Epithelial cell of esophagus (primary cell): ENCODE measurements at places on chromosomes 3 and 15.

- DNase-seq = peak; percentile 67
These were observed 243.6 kb upstream of the MDFIC2 start for GRCh38 chr3:70556056-70556455.

DNA sequence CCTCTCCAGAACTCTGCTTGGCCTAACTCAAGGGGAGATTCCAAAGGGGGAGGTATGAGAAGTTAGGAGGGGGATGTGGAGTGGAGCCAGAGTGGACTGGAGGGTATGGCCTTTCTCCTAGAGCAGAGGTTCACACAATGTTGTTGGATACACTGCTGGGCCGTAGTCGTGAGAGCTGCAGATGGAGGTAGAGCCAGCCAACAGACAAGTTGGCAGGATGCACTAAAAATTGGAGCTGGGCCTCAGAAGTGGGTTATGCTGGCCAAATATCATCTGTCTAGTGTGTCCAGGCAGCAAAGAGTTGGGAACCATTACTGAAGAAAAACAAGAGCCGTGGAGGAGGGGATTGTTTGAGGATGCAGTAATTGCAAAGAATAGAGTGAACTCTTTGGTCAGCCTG, 27.7 kb upstream of the LRRFIP2 start:
- DNase-seq = no peak

DNA sequence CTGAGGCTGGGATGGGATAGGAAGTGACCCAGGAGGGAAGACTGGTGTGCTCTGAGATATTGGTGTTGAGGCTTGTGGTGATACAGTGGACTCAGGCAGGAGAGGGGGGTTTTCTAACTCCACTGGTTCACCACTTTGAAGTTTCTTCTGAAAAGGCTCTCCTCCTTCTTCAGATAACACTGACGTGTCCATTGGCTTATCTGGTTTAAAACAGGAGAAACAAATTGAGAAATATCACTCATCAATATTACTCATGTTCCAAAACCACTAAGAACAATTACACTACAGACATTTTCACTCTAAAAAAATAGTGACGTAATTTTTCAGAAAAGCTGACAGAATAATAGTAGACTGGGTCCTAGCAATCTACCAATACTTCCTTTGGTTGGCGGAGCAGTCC, 23.1 kb downstream of the TP53BP1 start:
- DNase-seq = peak; percentile 42

- no peak for DNase-seq
These were observed 880.1 kb downstream of the CADM2 start for GRCh38 chr3:85838921-85839320.

DNA sequence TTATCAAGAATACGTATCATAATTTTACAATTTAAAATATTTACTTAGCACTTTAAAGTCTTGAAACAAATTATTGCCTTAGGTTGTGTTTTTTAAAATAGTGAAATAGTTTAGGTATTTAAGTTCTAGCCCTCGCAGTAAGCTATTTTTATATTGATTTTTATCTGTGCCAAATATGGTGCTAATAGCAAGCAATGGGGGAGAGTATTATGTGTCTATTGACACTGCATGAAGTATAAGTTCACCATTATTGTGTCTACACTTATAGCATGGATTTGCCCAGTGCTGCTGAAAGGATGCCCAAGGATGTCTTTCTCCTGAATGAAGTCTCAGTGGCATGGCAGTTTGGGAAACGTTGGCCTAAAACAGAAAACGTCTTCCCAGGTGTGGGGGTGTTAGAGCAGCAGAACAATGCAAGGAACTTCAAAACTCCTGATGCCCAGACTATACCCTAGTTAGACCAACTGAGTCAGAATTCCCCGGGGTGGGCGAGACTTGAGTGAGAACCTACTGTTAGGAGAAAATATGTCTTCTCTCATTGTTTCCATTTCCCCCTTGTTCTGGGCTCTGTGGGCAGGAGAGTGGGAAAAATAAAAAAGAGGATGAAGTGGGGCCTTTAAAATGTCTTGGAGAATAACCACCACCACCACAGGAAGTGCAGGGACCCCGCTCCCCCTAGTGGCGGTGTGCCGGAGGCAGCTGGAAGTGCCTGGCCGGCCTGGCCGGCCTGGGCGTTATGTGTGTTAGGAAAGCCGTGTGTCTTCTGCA, 104.2 kb upstream of the SLC7A14 start:
- peak; percentile 44 for DNase-seq

GRCh38 chr3:97793420-97794019, 28.3 kb upstream of the CRYBG3 start:
- peak; percentile 65 for DNase-seq

GRCh38 chr3:73706771-73707170, 82.0 kb upstream of the PDZRN3 start:
- no peak for DNase-seq

GRCh38 chr3:15440891-15441290, 13.5 kb downstream of the EAF1 start:
- peak; percentile 77 for DNase-seq

GRCh38 chr15:101193120-101193644, 58.7 kb downstream of the CHSY1 start:
- DNase-seq = peak; percentile 47

DNA sequence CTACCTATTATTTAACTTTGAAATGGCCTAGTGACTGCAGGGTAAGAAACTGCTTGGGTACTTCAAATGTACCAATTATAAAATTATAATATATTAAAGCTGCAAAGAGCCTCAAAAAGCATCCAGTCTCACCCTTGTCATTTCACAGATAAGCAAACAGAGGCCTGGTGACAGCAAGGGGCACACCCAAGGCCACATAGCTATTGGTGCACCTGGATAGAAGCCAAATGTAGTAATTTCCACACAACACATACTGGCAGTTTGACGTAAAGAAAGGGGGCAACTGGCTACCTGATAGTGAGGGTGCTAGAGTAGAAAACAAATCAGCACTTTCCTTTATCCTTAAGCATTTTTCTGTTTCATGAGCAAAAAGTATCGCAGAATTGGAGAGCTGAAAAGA, 51.1 kb downstream of the IFT57 start:
- no peak for DNase-seq

DNA sequence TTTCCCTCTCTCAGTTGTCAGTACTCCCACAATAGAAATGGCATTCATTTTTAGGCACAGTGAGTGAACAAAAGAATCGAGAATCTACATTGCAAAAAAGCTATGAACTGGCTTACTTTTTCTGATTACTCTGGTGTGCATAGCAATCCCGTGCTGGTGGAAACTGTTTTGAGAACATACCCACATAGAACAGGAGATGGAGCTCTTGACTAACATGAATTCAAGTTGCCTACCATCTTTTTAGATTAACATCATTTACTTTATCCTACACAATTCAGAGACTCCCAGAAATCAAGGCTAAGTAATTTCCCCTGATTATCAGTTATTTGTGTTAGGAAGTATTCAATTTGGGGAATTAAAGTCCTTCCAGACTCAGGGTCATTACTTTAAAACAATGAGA, 326.6 kb downstream of the ARPP21 start:
- peak; percentile 46 for DNase-seq

DNA sequence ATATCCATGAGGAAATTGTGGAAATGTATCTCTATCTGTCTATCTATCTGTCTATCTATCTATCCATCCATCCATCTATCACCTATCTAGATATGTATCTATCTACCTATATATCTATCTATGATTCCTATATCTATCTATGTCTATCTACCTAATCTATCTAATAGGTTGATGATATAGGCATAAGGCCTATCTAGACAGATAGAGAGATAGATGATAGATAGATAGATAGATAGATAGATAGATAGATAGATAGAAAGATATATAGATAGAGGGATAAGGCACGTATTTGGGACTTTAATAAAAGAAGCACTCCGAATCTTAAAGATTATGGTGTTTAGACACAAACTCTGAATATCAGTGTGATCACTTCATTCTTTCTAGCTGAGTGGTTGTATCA, 58.1 kb downstream of the DIPK2A start:
- no peak for DNase-seq

- no peak for DNase-seq
These were observed 270.9 kb downstream of the TLE3 start for GRCh38 chr15:69826819-69827175.

DNA sequence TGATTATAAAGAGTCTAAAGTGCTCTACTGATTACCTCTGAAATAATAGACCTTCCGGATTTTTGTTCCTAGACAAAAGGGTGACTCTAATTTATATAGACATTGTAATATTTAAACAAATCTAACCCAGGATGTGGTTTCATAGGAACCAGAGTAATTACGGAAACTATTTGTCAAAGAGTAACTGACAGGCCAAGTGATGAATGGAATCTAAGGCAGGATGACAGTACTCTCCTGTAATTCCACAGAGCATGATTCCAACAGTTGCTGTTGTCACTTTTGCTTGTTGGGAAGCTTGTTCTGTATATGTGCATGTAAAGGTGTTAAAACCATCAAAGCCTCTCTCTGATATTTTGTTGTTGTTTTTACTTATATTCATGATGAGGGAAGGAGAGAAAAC, 1141.0 kb downstream of the IGSF11 start:
- peak; percentile 13 for DNase-seq

DNA sequence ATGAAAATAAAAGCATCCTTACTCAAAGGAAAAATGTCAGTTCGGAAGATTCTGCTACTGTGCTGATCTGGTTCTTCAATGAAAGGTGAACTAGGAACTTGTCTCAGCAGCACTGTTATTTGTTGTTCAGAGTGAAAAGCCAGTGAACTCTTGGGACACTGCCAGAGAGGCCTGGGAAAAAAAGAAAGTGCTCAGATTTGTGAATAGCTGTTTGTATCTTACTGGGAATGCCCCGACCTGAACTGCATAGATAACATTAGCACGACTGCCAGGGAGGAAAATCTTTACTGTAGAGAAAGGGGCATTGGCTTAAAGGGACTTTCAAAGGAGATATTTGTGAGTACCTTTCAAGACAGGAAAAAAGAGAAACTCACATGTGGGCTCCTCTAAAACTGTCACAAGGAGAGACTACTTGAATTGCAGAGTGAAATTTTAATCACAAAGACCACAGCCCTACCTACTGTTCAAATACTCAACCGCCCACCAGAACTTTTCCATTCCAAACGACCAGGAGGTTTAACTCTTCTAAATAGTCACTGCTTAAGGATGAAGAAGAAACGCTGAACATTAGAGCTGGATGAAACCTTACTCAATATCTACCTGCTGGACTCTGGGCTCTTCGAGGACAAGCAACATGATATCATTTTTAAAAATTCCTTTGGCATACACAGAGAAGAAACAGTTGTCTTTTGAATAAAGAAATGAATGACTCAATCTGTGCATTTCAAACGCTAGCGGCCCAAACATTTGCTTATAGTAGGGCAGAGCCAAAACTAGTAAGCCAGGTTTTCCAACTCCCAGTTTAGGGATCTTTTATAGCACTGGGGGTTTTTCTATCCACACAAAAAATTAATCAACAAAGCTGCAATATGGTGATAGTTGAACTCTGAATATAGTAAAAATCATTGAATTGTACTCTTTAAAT, 13.4 kb downstream of the TAMM41 start:
- peak; percentile 27 for DNase-seq

DNA sequence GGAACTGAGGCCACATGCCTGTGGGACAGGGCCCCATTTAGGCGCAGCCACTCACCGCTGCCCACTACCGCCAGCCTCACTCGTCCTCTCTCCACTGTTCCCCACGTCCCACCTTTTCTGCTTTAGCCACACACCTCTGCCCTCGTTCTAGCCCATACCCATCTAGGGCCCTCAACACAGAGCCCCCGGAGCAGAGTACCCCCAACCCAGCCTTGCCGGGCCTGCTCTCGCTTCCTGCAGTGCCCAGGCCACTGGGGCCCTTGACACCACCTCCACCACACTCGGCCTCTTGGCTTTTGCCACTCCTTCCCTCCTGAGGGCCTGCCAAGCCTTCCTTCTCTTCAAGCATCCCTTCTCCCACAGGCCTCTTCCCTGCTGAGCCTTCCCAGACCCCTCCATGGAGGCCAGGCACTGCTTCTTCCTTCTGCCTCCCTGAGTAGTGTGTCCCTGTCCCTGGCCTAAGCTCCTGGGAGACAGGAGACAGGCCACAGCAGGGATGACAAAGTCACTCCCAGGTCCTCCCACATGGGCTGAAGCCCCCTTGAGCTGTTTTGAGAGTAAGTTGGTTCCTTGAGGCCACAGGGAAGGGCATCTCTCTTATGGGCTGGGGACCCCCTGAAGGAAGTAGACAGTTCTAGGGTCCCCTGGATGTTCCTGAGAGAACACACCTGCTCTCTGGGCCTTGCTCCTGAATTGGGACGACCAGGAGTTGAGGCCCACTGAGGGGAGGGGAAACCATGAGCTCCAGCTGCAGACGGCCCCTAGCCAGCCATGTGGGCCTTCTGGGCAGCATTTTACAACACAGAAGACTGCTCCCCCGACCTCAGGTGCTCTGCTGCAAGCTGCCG, 4.4 kb downstream of the PRSS50 start:
- DNase-seq = no peak

- DNase-seq = no peak
These were observed 177.1 kb upstream of the GALNT15 start for GRCh38 chr3:15997274-15997943.

- no peak for DNase-seq
These were observed 403.3 kb downstream of the LPP start for GRCh38 chr3:188557235-188557634.

DNA sequence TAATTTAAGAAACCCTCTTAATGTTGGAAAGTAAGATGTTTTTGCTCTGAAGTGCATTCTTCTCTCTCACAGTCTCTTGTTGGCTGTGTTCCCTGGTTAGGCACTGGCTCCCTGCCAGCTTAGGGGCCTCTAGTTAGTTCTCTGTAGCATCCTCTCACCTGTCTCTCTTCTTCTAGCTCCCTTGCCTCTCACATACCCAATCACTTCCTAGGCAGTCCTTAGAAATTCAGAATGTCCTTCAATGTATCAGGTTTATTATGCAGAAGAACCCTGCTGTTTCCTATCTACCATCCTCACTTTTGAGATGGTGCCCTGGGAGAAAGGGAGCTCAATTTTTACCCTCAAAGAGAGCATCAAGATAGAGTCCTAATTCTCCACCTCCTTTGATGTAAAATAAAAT, 36.2 kb upstream of the CPNE4 start:
- no peak for DNase-seq

- DNase-seq = no peak
These were observed 271.2 kb downstream of the FAM43A start for GRCh38 chr3:194956697-194957396.

- DNase-seq = peak; percentile 22
These were observed 144.3 kb downstream of the ERC2 start for GRCh38 chr3:56323986-56324420.

DNA sequence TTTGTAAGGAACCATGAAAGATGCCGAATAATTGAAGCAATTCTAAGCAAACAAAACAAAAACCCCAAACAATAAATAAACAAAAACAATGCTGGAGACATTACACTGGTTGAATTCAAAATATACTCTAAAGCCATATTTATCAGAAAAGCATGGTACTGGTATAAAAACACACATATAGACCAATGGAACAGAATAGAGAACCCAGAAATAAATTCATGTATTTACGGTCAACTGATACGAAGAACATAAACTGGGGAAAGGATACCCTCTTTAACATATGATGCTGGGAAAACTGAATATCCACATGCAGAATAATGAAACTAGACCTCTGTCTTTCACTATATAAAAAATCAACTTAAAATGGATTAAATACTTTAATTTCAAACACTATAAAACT, 214.3 kb upstream of the PDZRN3 start:
- no peak for DNase-seq
